D341Med (cell line): ENCODE measurements at places on chromosomes 7 and 10.

GRCh38 chr10:62252051-62252450 is 16.6 kb downstream of the RTKN2 start:
- no peak for DNase-seq

DNA sequence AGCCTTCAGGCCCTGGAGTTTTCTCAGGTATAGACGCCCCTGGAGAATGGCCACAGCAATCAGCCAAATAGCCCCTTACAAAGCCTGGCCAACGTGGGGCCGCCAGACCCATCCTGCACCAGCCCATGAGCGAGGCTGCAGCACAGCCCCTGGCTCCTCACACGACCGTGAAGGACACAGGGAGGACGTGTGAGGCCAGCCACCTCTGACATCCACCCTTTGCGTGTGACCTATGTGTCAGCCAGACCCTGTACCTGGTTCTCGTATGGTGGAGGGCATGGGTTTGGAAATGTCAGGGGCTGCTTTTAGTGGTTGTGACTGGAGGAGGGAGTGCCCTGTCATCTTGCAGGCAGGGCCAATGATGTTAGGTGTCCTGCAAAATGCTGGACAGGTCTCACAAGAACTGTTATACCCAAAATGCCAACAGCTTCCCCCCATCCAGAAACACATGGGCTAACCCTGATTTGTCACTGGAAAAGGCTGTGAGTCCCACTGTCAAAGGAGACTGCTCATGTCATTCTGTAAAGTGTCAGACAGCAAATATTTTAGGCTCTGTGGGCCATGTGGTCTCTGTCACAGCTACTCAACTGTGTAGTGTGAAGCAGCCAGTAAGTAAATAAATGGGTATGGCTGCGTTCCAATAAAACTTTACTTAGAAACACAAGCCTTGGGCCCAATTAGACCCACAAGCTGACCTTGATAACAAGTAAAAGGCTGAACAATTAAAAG is 30.0 kb downstream of the NOD1 start:
- DNase-seq: no peak

- DNase-seq: no peak
Measured at GRCh38 chr10:133028956-133029355, 58.8 kb upstream of the ADGRA1 start.

GRCh38 chr7:134654104-134654775 is 7.6 kb downstream of the BPGM start:
- DNase-seq: no peak

DNA sequence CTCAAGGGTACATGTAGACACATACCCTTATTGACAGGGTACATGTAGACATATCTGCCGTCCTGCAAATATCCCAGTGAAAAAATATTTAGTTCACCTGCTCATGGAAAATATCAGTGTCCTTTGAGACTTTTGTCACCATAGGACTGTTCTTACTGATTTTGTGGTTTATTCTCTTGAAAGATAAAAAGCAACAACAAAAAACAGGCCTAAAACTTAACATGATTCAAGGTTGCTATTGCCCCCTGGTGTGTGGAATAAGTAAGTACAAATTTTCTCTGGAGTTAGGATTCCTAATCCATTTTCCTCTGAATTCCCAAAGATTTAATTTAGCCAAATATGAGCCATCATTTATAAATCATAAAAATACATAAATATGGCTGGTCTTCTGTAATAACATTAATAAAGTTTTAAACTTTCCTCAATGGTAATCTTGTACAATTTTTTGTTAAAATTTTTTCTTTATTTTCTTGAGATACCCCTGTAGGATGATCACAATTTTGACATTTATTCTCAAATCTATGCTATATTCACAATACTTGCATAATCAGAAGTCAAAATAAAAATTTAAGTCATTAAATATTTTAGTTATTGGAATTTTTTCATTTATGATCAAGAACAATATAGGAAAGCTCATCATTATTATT is 741.4 kb upstream of the POT1 start:
- DNase-seq: peak; percentile 22

- no peak for DNase-seq
Measured at GRCh38 chr10:13754277-13754676, 167.5 kb downstream of the PRPF18 start.

- DNase-seq: no peak
Measured at GRCh38 chr7:83957333-83957732, 237.3 kb downstream of the SEMA3A start.

GRCh38 chr7:111168182-111168581 is 77.3 kb downstream of the LRRN3 start:
- no peak for DNase-seq

- DNase-seq: no peak
Measured at GRCh38 chr7:158344706-158345300, 242.8 kb downstream of the PTPRN2 start.

DNA sequence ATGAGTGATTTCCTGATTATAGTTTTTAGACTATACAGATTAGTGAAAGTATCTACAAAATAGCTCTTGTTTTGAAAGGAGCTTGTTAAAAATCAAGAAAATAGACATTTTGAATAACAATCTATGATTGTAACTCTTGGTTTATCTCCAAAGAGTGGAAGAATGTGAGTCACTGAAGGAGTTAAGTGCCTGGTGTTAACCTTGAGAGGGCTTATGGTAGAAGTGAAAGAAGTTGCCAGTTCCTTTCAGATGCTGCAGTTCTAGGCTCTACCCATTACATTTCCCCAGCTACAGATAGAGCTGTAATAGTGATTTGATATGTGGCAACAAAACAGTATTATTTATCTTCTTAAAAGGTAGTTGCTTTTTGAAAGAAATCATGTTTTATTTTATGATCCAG is 12.7 kb downstream of the NRBF2 start:
- DNase-seq: no peak

DNA sequence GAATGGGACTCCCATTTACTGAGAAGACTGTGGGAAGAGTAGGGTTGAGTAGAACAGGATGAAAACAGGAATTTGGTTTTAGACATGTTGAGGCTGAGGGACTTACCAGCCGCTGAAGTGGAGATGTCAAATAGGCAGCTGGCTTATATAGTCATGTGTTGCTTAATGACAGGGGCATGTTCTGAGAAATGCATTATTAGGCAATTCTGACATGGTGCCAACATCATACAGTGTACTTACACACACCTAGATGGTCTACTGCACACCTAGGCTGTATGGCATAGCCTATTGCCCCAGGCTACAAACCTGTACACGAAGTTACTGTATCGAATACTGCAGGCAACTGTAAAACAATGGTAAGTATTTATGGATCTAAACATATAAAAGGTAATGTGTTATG is 17.5 kb downstream of the ARL3 start:
- no peak for DNase-seq

GRCh38 chr7:87231258-87231657 is 11.7 kb upstream of the TMEM243 start:
- DNase-seq: no peak

DNA sequence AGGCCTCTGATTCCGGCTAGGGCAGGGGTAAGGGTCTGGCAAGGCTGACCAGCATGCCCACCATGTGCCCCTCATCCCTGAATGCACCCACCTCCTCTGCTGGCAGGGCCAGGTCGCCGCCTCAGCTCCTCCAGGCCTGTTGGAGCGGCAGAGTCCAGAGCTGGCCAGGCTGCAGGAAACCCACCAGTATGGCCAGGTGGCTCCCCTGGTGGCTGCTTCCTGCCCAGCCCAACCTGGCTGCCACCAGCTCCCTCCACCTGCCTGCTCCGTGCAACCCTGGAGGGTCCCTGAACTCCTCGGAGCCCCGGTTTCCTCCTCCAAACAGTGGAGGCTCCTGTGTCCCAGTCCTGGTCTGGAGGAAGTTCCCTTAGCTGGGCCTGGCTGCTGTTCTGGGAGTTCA is 39.6 kb downstream of the MICALL2 start:
- no peak for DNase-seq

GRCh38 chr10:124699471-124700292 is 44.5 kb downstream of the FAM53B start:
- no peak for DNase-seq

DNA sequence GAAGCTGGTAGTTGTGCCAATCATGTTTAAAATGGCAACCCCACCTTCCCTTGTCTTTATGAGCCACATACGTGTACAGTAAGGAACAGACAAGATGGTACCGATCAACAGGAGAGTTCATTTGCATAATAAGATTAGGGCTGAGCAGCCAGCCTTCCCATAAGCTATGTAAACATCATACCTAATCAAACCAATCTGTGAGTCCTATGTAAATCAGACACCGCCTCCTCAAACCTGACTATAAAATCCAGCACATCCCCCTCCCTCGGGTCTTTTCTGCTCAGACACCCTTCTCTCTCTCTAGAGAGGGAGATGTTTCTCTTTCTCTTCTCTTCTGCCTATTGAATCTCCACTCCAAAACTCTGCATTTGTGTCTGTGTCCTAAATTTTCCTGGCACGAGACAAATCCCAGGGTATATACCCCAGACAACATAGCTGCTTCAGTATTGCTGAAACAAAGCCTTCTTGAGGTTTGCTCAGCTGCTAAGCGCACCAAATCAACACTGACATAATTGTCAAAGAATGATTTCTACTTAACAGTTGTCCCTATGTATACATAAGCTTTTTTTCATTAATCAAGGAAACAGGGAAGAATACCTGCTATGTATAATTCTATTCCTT is 279.2 kb downstream of the THSD7A start:
- DNase-seq: no peak

- DNase-seq: no peak
Measured at GRCh38 chr7:102190776-102191350, 95.8 kb upstream of the SH2B2 start.

GRCh38 chr7:44703921-44704320 is 44.7 kb upstream of the ZMIZ2 start:
- DNase-seq: no peak

DNA sequence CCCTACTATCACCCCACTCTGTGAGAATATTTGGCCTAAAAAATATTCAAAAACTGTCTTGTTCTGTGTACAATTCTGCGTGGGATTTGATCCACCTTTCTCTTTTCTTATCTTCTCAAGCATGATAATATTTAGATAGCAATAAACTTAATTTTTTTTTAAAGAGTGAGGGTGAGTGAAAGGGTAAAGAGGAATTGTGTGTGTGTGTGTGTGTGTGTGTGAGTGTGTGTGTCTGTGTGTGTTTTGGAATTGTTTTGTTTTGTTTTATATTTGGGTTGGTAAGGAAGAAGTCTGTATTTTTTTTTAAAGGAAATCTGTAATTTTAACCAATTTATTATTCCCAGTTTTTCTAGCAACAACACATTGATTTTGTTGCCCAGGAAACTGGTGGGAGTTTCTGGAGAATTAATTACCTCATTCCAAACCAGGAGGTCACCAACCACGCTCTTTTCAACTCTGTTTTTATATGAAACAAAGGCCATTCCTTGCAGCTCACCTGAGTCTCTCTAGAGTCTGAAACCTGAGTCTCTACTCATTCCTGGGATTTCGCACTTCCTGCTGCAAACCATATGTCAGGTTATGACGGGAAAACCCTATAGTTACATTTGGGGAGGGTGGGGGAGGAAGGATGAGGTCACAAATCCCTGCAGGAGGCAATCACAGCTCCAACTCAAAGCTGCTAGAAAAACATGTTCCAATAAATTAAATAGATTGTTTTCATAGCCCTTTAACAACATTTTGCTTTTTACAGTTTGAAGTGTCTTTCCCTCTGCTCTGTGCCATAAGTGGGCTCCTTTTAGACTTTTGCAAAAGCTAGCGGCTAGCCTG is 38.1 kb upstream of the XPNPEP1 start:
- no peak for DNase-seq

DNA sequence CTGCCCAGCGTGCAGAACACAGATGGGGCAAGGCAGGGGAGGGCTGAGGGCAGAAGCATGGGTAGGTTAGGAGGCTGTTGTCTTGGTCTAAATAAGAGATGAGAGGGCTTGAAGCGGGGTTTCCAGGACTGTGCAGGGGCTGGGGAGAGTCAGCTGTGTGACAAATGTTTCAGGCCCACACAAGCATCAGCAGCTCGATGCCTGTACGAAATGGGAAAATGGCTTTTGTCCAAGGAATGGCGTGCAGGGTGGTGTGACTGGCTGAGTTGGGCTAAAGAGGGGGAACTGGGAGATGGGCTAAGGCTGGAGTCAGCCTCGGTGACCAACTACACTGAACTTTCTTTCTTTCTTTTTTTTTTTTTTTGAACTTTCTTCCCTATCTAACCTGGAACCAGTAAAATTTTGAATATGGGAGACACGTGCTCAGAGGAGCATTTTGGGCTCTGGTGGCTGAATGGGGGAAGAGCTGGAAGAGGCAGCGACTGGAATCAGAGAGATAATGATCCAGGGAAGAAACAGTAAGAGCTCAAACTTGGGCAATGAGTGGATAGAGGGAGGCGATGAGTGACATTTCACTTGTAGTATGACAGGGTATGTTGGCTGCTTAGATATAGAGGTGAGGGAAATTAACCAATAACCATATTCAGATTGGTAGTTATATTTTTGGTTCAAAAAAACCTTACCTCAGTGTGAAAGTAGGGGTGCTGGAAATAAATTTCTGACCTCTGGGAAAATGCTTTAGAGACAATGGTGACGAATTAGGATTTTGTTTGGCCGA is 10.2 kb upstream of the EPHA1 start:
- DNase-seq: no peak

GRCh38 chr10:34575882-34576281 is 239.2 kb downstream of the PARD3 start:
- DNase-seq: no peak

DNA sequence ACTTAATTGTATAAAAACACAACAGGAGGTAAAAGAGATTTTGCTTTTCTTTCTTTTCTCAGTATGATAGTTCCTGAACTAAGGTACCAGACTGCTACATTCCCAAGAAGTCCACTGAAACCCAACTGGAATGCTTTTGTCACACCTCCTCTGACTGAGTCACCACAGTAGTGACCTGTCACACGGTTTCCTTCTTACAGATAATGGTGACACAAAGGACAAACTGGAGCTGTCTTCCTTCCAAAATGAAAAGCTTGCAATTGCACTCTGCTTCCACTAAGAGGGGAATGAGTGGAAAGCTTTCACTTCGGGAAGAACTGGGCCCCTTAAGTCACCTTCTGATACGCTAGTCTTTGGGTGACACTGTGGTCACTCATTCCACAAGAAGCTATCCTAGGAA is 122.2 kb downstream of the KMT2E start:
- no peak for DNase-seq

DNA sequence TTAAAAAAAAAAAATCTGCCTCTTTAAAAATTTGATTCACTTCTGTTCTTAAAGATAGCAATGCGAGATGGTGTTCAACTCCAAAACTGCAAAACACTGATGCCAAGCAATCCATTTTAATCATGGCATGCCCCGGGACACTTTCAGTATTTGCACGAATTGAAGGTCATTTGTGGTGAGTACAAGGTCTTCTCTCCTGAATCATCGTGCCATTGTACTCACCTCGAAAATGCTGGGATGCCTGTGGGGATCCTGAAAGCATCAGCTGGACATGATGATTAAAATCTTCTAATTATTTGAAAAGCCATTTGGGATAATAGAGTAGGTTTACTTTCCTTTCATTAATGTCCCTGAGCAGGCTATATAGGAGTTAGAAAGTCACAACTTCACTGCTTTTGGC is 125.1 kb upstream of the NRP1 start:
- DNase-seq: no peak

DNA sequence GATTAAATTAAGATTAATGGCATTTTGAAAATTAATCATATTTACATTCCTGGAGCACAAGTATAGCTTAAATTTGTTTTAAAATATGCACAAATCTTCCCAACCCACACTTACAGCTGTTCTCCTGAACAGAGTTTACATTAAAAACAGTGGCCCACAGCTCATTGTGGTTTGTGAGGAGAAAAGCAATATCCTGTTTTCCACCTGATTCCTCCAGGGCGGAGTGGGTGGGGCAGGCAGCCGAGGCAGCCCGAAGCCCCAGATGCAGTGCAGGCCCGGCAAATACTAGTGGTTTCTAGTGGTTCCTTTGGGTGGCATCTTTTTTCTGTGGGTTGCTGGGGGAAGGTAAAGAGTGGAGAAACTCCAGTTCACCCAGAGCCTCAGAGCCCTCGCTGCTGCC is 280.8 kb downstream of the ARHGAP12 start:
- no peak for DNase-seq
